ENCODE measurements at places on chromosomes 2 and 18.

DNA sequence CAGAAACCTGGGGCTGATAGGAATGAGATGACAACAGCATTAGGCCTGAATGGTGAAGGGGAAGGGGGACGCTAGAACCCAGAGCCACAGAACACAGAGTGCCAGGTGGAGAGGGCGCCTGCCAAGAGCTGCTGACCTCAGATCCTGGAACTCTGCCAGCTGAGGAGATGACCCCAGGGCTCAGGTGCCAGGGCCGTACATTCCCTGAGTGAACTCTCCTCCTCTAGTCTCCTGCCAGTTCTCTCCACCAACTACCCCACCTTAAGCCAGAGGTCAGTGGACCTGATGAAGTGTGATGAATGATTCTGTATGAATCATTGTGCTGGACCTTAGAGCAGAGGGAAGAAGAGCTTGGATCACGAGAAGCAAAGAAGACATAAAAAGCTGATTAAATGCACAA, 1582.2 kb upstream of the ACVR2A start:
- DNase-seq: no peak

DNA sequence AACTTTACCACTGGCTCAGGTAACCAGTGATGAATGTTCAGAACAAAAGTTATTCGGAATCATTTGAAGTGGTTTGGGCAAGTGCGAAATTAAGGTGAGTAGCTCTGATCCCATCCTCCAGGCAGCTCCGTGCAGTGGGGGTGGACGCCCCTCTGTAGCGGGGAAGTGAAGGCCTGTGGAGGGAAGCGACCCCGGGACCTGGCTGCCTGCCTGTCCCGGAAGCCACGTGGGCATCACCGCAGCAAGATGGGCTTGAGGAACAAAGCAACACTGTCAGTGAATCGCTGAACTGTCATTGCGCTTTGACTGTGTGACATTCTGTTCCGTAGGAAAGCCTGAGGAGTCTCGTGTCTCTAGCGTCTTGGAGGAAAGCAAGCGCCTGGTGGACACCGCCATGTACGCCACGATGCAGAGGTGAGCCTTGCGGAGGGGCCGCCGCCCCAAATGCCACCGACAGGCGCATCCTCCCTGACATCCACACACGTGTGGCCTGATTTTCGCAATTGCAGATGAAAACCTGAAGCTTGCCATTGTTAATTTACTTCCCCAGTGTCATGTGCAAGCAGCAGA, 9.5 kb downstream of the TPO start:
- DNase-seq: no peak

DNA sequence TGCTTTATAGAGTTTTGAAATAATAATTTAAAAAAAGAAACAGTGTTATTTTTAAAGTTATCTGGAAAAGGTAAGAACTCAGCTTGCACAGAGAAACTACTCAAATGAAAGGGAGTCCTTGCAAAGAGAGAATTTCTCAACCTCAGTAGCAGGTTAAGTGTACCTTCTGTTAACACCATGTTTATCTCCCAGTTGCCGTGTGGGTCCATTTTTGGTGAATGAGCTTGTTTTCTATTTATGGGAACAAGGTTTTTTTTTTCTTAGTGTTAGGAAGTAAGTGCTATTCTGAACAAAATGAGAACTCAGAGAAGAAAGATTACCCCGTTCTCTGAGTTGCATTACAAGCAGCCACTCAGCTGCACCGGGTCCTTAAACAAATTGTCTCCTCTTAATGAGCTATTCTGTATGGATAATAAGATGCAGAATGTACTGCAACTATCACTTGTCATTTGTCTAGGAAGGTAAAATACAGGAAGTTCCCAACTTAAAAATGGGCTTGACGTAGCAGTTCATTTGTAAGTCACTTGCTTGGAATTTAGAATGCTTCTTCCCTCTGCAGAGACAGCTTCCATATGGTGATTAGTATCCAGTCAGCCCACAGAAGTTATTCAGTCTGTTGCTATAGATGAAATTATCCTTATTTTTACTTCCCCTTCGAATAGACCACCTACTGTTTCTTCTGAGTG, 74.9 kb downstream of the LTBP1 start:
- no peak for DNase-seq

GRCh38 chr2:219186754-219187456, 8.8 kb downstream of the RETREG2 start:
- no peak for DNase-seq

- DNase-seq: no peak
Observed at GRCh38 chr2:14910654-14911053, 278.1 kb downstream of the LRATD1 start.
